Mucosa of descending colon (tissue), 3 donors: ENCODE measurements at places on chromosomes 2 and 18. TPM values are rescaled to one million over a fixed set of nuclear protein-coding genes. Genes with fewer than 3 reads are reported as not detected.
A peak's percentile ranks its signal among the peaks of the same experiment; 100 is the strongest.

- no peak for DNase-seq
Measured at GRCh38 chr18:11096411-11096810, 53.0 kb downstream of the PIEZO2 start.

GRCh38 chr18:5466256-5466655 is 77.5 kb downstream of the EPB41L3 start:
- no peak for DNase-seq

DNA sequence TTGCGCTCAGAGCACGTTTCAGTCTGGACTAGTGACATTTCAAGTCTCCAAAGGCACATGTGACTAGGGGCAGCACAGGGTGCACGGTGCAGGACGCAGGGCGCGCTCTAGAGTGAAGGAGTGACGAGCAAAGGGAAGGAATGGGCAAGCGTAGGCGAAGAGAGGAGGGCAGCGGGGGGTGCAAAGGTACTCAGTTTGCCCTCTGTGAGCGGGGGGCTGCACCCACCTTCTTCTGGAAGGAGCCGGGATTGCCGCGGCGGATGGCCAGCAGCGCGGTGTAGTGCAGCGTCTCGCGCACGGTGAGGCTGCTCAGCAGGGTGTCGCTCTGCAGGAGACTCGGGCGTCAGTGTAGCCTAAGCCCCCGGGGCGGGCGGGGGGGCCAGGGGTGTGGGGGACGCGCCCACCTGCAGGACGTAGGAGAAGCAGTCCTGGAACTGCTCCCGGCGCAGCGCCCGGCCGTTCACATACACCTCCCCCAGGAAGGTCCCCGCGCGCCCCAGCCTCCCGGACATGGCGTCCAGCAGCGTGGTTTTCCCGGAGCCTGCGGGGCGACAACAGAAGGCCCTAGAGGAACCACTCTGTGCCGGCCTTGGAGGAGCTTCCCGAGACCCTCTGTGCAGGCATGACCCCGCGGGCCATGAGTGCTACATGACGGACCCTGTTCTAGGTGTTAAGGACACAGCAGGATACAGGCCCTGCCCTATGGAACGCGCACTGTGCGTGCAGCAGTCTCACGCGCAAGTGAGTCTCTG is 6.9 kb downstream of the ABCG5 start:
- peak; percentile 45 for DNase-seq

DNA sequence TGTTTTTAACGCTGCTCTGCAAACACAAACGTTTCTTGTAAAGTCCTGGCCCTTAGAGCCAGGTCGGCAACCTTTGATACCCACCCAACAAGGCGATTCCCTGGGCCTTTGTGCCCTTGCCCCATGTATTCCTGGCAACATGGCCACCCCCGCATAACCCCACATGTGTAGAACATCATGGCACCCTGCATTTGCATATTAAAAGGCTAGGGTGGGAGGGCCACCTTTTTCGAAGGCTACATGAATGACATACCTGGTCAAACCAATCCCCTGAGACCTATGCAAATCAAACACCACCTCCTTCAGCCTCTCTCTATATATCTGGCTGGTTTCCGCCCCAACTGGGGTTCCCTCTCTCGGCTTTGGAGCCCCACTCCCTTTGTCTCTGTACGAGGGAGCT is 105.2 kb downstream of the MYO5B start:
- no peak for DNase-seq

DNA sequence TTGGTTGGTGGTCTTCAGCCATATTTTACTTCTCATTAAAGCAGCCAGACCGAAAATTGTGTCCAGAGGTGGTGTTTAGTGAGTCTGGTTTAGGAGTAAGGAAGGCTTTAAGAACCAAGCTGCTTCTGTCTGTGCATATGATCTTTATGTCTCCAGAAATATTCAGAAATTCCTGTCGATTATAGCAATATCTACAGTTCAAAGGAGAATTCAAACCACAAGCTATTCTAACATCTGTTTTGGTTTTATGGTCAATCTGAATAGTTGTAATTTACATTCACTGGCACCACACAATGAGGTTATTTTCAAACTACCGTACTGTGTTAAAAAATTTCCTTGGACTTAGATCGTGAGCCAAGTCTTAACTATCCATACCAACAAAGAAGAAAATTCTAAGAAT is 11.3 kb downstream of the UPP2 start:
- no peak for DNase-seq

DNA sequence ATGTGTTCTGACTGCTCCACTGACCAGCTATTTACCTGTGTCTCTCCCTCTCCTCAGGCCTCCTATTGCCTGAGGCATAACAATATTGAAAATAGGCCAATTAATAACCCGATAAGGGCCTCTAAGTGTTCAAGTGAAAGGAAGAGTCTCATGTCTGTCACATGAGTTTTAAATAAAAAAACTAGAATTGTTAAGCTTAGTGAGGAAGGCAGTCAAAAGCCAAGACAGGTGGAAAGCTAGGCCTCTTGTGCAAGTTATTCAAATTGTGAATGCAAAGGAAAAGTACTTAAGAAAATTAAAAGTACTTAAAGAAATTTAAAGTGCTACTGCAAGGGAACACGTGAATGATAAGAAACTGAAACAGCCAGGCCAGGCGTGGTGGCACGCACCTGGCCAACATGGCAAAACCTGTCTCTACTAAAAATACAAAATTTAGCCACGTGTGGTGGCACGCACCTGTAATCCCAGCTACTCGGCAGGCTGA is 44.9 kb upstream of the TAF4B start:
- no peak for DNase-seq

GRCh38 chr18:55473058-55473457 is 114.9 kb downstream of the TCF4 start:
- DNase-seq, result no peak

DNA sequence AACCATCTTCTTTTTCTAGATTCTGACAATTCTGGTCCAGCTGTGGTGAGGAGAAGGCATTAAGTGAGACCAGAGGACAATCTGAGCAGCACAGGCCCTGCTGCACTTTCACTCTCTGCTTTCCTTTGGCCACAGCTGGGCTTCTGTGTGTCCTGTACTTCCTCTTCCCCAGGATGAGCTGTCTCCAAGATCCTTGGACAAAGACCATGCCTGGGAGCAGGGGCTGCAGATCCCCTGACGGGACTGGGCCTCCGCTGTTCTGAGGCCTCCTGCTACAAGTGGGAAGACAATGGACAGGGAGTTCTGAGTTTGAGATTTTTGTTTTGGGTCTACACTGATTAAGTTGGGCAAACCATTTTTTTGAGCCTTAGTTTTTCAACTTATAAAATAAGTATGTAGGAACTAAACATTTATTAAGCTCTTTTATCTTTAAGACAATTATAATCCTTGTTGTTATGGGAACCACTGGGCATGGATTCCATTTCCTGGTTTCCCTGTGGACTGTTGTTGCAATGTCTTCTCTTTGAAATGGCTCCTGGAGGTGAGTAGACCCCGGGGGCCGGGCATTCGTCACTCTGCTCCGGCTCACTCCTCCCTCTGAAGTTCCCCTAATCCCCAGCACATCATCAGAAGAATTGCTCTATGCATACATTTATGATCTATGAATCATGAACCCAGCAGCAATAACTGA is 266.6 kb downstream of the ACTR3 start:
- no peak for DNase-seq

DNA sequence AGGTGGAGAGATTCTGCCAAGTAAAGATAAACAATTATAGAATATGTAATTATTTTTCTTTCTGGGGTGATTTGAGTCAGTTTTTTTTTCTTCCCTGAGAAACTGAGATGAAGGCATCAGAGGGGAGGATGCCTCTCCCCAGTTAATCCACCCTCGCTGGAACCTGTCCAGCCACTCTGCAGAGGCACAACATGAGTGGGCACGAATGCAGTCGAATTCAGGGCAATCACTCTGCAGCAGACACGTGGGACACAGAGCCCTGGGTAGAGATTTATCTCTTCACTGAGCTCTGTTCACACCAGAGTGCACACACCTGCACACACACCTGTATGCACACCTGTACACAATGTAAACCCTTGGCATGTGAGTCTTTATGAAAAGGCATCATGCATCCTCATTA is 154.2 kb downstream of the DCDC2C start:
- DNase-seq, result no peak

IL1B gene
- 6.4 TPM for total RNA-seq

LIMS2 gene
- 29.9 TPM for total RNA-seq

TEX44 gene
- not detected for total RNA-seq
